T-helper 17 cell (primary cell): ENCODE measurements at places on chromosomes 3 and 15.

GRCh38 chr3:149895769-149896168 is 74.9 kb downstream of the PFN2 start:
- no peak for DNase-seq

DNA sequence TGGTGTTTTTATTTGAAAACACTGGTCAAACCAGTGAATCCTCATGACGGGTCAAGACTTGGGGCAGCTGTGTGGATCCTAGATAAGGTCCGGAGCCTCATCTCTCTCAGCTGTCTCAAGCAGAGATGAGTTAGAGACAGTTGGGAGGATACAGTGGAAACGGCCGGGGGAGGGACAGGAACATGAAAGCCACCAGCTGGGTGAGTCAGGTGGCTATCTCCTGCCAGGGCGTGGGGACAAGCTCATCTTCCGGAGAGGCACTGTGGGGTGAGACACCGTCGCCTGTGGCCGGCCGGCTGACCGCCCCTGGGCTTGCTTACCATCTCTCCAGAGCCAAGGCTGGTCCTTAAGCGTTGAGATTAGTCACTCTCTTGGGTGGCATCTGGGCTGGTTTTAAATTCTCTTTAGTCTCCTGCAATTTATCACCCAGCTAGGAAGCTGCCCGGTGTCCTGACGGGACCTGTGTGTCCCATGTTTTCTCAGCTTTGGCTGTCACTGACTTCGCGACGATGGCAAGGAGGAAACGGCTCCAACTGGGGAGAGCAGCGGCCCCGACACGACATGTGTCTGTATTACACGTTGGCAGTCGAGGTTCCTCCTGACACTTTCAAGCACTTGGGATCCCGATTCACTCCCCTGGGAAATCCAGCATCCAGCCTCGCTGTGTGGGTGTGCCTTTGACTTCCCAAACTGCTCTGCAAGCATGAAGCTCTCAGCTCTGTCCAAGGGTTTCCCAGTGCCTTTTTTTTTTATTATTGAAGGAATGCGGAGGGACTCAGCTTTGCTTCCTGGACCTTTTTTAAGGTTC is 7.5 kb downstream of the ST8SIA2 start:
- no peak for DNase-seq

GRCh38 chr3:44802011-44802410 is 40.4 kb downstream of the KIF15 start:
- no peak for DNase-seq

DNA sequence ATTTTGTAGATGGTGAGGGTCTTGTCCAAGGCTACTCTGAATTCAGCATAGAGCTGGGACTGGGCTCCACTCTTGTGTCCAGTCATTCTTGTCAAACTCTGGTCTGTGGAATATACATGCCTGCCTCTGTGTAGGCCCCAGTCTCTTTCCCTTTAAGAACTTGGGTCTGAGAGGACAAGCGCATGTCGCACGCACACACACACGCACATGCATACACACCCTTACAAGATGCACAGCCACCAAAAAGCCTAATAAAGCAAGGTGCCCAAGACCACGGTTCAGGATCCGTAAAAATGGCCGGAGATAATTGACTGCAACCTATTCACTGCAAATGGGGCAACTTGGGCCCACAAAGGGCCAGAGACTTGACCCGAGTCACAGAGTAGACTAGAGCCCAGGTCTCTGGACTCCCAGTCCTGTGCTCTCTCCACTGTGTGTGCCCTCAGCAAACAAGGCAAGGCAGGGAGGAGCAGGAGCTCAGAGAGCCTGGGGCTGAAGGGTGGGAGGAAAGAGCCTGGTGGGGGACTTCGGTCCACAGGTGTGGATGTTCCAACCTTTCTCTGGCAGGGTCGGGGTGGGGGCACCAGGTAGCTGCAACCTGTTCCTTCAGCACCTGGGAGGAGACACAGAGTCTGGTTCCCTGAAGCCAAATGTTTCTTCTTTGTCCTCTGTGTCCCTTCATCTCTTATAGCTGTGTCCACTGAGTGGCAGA is 914 bp upstream of the PAQR5 start:
- DNase-seq = no peak

DNA sequence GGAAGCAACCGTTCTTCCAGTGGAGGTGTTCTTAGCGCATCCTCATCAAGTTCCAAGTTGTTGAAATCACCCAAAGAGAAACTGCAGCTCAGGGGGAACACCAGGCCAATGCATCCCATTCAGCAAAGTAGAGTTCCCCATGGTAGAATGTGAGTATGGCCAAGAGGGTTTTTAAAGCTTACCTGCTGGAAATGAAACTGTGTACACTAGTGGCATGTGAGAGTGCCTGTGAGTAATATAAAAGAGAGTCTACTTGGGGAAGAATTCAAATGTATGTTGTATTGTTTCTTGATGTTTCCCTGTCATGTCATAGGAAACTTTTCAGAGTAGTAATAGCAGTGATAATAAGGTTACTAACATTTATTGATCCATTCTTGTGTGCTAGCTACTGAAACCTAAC is 43.3 kb downstream of the PSMD6 start:
- DNase-seq = no peak

DNA sequence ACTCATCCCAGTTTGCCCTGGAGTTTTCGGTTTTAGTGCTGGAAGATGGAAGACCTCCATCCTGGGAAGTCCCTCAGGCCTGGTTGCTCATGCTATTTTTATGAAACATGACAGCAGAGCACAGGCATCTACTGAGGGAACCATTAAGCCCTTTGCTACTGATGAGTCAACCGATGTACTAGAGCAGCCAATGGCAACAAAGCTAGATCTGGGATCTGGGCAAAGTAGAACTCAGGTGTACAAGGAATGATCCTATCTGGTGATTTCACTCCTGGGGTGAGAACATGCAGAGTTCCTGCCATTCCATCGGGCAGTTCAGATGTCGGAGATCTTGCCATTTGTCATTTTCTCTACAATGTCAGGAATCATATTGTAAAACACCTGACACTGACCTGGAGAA is 166.2 kb upstream of the NSMCE3 start:
- no peak for DNase-seq
